ENCODE measurements at places on chromosomes 11 and 22.

DNA sequence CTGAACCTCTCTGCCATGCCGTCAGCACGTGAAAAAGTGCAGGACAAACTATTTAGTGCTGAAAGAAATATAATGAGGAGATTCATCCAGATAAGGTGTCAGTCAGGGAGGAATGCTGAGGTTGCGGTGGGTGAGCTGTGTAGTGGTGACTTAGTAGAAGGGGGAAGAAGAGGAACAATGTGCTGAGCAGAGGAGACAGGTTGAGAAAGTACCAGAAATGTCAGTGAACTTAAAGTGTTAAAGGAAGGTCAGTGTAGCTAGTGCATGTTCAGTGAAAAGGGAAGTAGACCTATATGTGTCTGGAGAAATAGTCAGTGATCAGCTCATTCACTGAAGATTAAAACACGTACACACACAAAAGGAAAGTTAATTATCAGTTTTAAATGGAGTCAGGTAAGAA lies 237.6 kb upstream of the CCDC179 start:
- no peak for DNase-seq

- no peak for DNase-seq
Measured at GRCh38 chr11:133818302-133818701, 27.0 kb downstream of the SPATA19 start.

DNA sequence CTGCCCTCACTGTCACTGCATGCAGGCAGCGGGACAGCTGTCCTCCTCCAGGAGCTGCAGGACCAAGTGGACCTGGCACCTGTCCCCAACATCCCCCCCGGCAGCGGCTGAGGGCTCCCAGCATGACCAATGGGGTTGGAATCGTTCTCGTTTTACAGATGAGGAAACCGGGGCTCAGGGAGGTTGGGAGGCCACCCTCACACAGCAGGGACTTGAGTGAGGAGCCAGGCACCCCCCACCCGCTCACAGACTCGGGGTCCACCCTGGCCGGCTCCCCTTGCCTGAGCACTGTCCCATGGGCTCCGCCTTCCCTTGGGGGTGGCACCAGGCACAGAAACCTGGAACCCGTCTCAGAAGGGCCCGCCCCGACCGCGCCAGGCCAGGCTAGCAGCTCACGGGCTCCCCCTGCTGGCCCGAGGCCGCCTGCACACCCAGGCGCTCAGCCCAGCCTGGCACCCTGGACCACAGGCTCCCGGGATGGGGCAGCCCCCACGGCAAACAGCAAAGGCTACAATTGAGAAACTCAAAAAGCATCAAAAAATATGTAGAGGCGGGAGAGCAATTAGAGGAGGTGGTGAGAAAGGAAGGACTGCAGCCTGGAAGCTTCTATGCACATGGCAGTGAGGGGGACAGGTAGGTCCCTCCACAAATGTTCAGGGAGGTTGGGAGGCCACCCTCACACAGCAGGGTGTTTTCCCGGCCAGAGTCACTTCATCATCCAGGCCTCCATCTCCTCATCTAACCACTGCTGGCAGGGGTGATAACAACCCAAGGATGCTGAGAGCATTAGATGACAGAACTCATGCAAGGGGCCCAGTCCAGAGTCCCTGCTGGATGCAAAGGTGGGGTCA lies 12.8 kb downstream of the MACROD1 start:
- DNase-seq, result peak; percentile 59

DNA sequence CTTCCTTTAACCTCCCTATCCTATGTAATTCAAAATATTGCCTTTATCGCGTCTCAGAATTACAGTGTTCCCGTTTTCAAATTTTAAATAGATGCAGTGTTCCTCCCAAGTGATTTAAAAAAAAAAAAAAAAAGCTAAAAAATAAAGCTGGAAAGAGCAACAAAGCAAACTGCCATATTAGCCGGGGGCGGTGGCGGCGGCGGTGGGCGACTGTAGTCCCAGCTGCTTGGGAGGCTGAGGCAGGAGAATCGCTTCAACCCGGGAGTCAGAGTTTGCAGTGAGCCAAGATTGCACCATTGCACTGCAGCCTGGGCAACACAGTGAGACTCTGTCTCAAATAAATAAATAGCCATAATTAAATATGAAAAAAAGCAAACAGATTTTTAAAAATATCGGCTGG lies 5.5 kb upstream of the AGBL2 start:
- no peak for DNase-seq

DNA sequence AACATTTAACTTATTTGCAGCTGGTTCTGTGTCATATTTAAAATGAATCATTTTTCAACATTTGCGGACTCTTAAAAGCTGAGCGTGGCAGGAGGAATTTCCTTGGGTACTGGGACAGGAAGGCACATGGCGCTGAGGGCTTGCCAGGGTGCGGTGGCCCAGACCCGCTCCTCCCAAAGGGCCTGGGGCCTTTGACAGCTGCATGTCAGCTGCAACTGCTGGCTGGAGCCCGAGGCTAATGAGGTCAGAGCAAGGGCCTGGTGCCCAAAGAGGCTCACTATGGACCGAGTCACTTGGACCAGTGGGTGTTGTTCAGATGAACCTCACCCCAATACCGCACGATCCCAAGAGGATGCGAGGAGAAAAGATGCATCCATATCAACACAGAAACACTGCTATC lies 326.9 kb downstream of the CTTN start:
- DNase-seq, result no peak

DNA sequence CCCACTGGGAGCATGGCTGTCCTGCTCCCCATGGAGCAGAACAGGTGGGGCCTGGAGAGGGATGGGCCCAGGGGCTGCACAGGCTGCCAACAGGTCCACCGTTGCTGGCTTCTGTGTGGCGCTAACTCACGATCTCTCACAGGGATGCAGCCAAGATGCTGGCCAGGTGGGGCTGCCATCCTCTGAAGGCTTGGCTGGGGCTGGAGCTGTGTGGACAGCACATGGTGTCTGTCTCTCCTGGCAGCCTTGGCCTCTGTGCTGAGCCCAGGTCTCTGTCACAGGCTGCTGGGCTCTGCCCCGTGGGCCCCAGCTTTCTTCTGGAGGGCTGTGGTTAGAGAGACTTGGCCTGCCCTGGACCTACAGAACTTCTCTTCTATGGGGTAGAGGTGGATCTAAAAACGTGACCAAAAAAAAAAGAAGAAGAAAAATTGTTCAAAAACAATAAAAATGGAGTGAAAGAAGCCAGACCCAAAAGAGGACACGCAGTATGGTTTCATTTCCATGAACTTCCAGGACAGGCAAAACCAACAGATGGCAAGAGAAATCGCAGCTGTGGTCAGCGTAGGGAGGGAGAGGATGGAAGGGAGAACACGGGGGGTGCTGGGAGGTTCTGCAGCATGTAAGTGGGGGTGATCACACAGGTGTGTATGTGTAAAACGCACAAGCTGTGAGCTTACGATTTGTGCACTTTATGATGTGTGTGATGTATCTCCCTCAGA lies 12.2 kb downstream of the PARVG start:
- no peak for DNase-seq

DNA sequence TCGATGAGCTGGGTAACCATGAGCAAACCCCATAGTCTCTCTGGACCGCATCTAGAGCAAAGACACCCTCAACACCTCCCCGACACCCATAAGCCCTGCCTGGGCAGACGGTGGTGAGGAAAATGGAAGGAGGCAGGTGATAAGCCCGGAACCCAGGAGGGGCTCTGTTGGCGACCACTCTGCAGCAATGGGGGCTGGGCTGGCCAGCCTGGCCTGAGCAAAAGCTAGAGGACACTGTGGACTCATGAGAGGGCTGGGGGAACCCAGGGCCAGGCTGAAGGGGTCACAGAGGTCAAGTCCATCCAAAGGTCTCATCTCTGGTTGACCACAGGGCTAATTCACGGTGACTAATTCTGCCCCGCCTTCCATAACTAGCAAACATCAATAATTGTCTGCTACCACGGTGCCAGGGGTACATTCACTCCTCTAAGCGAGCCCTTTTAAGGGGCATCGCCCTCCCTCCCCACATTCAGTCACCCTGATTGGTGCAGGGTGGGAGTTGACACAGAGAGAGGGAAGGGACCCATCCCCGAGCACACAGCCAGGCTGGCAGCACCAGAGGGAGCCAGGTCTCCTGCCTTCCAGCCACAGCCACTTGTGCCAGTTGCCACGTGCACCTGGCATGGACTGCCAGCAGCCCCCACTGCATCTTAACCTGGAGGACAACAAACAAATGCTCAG lies 4.0 kb downstream of the PYGM start:
- DNase-seq, result no peak

GRCh38 chr11:123640677-123641494 lies 13.5 kb downstream of the SCN3B start:
- peak; percentile 30 for DNase-seq

DNA sequence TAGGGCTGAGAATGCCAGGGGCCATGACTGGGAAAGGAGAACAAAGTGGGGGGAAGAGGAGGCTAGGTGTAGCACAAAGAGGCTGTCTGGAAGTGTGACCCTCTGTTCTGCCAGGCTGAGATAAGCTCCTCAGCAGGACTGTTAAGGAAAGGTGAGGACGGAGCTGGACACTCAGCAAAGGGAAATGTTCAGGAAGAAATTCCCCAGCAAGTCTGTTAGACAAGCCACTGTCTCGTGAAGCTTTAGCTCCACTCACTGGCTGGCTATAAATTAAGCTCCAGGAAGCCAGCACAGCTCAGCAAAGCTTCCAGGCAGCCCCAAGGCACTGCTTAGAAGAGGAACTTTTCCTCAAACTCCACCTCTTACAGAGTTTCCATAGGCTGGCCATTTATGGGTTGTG lies 181.2 kb upstream of the API5 start:
- no peak for DNase-seq

- no peak for DNase-seq
Measured at GRCh38 chr22:46806794-46807193, 44.3 kb downstream of the TBC1D22A start.

- no peak for DNase-seq
Measured at GRCh38 chr22:27060190-27060589, 402.8 kb downstream of the MIAT start.

DNA sequence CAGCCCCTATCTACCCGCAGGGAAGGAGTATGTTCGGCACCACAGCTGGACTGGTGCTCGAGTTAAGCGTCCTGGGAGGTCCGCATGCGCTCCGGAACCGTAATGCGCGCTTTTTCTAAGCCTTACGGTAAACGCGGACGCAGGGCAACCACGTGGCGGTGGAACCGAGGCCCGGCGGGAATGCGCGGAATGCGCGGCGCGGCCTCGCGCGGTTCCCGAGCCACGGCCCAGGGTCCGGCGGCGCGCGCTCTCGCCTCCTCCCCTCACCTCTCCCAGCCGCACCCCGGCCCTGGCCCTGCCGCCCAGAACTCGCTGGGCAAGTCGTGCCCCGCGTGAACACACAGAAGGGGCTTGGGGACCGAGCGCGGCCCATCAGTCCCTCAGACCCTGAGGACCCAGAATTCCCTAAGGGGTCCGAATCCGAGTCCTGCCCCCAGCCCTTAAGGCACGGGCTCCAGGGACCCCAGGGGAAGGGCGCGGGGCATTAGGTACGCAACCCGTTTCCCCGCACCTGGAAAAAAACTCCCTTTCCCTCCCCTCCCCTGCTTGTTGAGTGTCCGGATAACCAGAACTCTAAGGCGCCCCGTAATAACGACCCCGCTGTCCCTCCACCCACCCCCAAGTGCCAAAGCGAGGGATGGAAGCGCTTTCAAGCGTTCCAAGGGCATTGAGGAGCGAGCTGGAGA lies 4.3 kb upstream of the CCND1 start:
- no peak for DNase-seq

- DNase-seq, result no peak
Measured at GRCh38 chr11:72072348-72072747, 8.0 kb downstream of the NUMA1 start.

- DNase-seq, result no peak
Measured at GRCh38 chr11:114262681-114263512, 33.3 kb upstream of the NNMT start.

GRCh38 chr11:77233011-77233410 lies 68.5 kb downstream of the GDPD4 start:
- no peak for DNase-seq

GRCh38 chr22:44033694-44034093 lies 9.6 kb downstream of the PARVB start:
- DNase-seq, result no peak

GRCh38 chr11:132894606-132895005 lies 637.7 kb downstream of the OPCML start:
- DNase-seq, result no peak

GRCh38 chr11:5910540-5910939 lies 17.5 kb downstream of the OR52E5 start:
- DNase-seq, result no peak
